ENCODE measurements at places on chromosomes 7 and 10.

GRCh38 chr7:157228864-157229422 lies 90.2 kb downstream of the UBE3C start:
- DNase-seq, result peak; percentile 7

DNA sequence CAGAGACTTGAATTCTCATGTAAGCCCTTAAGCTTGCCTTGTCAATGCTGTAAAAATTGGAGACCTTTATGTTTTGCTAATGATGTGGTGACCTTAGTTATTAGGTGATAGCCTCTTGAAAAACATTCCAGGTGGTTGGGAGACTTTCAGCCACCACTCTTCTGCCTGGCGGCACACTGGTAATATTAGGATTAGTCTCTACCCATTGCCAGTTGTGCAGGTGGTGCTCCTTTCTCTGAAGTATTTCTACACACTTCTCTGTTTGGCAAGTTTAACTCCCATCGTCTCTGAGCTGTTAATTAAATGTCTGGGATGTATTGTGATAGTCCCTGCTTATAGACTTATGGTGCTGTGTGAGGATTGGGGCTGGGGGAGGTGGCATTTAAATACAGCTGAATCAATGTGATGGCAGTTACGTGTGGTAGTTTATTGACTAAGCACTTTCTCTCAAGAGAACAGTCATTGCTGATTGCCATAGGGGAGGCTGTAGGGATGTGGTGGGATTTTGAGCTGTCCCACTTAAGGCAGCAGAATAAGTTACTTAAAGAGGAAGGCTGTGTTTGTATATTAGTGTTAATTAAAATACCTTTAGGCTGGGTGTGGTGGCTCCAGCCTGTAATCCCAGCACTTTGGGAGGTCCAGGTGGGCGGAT lies 61.7 kb downstream of the DAGLB start:
- no peak for DNase-seq

GRCh38 chr10:33537066-33537465 lies 202.6 kb upstream of the NRP1 start:
- DNase-seq, result no peak

GRCh38 chr7:25849500-25850184 lies 302.4 kb upstream of the NFE2L3 start:
- no peak for DNase-seq

GRCh38 chr7:102463841-102464576 lies 654 bp downstream of the ALKBH4 start:
- DNase-seq, result peak; percentile 6

DNA sequence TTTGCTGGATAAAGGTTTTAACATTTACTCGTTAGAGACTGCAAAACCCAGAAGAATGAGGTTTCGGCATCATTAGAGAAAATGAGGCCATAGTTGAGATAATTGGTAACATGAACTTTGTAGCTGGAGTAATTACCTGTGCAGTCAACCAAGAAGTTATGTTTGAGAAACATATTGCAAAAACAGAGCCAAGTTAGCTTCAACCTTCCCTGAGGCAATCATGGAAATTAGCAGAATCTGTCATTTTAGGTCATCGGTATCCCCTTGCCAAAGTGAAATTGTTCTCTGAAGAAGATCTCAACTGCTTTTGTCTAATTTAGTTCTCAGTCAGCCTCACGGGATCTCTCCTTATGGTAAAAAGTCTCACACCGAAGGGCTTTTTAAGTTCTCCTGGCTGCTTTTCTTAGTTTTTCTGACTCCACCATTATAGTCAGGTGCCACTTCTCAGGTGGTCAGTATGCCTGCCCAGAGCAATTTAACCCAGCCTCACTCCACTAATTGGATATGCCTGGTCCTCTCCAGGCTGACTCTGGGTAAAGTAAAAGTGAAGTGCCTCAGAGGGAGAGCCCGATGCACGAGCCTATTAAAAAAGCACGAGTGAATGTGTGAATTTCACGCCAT lies 52.5 kb downstream of the NRCAM start:
- DNase-seq, result no peak

- peak; percentile 80 for DNase-seq
Measured at GRCh38 chr7:29113384-29114102, 32.8 kb downstream of the CPVL start.

DNA sequence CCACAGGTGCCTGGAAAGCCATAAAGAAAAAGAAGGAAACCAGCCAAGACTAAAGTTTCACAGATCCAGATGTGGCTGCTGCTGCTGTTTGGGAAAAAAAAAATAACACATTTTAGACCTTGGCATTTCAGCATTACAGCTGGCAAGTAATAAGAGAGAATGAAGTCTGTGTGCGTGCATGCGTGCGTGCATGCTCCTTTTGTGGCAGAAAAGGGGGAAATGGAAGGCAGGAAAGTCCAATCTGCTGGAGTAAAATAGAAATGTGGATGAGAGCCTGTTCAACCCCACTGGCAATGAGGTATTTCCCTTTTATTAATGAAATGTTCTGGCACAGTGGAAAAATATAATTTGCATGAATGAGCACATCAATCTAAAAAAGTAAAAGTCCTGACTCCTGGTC lies 137.0 kb upstream of the SEMA3A start:
- DNase-seq, result no peak

- no peak for DNase-seq
Measured at GRCh38 chr7:28618383-28618782, 206.1 kb downstream of the CREB5 start.

- DNase-seq, result no peak
Measured at GRCh38 chr10:13969118-13969791, 361.5 kb downstream of the FRMD4A start.

DNA sequence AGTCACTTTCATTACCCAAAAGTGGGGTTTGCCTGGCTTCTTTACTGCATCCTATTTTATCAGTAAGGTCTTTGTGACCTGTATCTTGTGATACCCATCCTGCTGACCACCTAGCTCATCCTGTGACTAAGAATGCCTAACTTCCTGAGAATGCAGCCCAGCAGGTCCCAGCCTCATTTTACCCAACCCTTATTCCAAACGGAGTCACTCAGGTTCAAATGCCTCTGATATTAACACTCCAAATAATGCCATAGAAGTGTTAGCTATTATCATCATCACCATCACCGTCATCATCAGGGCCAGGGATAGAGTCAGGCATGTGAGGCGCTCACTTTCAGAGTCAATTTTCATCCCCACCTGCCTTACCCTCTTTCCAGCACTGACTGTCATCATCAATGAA lies 85.5 kb downstream of the SLC16A9 start:
- DNase-seq, result no peak

GRCh38 chr10:30247704-30248103 lies 101.4 kb downstream of the MTPAP start:
- DNase-seq, result peak; percentile 49

All from suppressor macrophage treated with lipopolysaccharide for 4 hours (primary cell).